HT-29 (cell line): ENCODE measurements at places on chromosomes 1 and 21. TPM values are rescaled to one million over a fixed set of nuclear protein-coding genes. Genes with fewer than 3 reads are reported as not detected.

GRCh38 chr21:21002153-21002552 lies 3.9 kb downstream of the NCAM2 start:
- no peak for DNase-seq

DNA sequence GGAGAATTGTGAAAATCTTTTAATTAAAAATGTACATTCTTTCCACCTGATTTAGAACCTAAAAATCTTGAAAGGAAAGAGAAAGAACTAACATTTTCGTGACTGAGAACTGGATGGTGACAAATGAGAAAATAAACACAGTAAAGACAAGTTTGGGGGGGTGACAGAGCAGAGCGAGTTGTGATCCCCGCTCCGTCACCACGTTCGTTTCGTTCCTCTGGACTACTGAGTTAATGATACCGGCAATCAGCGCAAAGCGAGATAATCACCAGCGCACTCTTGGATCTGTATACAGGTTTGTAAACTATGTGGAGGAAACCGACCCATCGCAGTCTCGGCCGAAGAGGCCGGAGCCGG lies 31.2 kb upstream of the CFAP126 start:
- DNase-seq: no peak

DNA sequence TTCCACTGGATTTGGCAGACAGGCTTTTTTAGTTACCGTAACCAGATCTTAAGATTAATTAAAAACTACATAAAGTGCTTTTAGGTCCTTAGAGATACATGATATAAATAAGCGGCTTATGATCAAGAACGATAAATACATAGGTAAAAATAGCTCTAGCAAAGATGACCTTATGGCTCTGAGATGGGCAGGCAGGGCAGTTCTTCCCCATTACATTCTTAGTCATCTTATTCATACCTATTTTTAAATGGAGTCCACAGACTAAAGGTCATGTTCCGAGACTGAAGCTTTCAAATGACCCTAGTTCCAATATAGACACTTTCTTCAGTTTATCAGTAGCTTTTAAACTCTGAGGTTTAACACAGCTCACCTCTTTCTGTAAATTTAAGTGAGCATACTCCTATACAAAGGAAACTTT lies 4.3 kb downstream of the MCL1 start:
- no peak for DNase-seq

DNM3 gene
- 1.0 and 1.3 TPM in 2 replicates for total RNA-seq

CALML6 gene
- total RNA-seq: 0.91 TPM in 1 of 2 replicates, not detected in the other

DNA sequence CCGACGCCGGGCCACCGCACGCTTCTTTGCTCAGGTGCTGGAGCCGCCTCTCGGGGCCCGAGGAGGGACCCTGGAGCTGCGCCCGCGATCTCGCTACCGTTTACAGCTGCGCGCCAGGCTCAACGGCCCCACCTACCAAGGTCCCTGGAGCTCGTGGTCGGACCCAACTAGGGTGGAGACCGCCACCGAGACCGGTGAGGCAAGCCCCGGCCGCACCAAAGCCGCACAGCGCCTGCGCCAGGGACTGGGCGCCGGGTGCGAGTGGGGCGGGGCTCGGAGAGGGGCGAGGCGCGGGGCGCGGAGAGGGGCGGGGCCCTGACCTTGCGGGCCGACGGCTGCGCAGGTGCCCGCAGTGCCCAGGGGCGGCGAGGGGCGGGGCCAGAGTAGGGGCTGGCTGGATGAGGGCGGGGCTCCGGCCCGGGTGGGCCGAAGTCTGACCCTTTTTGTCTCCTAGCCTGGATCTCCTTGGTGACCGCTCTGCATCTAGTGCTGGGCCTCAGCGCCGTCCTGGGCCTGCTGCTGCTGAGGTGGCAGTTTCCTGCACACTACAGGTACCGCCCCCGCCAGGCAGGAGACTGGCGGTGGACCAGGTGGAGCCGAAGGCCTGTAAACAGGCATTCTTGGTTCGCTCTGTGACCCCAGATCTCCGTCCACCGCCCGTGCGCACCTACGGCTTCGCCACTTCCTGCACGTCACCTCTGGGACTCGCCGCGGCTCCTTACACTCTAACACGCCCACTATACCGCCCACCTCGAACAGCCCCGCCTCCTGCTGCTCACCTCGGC lies 9.8 kb upstream of the CDC20 start:
- peak; percentile 95 for DNase-seq

- DNase-seq: peak; percentile 98
Observed at GRCh38 chr1:151539321-151540020, 638 bp upstream of the TUFT1 start.

DNA sequence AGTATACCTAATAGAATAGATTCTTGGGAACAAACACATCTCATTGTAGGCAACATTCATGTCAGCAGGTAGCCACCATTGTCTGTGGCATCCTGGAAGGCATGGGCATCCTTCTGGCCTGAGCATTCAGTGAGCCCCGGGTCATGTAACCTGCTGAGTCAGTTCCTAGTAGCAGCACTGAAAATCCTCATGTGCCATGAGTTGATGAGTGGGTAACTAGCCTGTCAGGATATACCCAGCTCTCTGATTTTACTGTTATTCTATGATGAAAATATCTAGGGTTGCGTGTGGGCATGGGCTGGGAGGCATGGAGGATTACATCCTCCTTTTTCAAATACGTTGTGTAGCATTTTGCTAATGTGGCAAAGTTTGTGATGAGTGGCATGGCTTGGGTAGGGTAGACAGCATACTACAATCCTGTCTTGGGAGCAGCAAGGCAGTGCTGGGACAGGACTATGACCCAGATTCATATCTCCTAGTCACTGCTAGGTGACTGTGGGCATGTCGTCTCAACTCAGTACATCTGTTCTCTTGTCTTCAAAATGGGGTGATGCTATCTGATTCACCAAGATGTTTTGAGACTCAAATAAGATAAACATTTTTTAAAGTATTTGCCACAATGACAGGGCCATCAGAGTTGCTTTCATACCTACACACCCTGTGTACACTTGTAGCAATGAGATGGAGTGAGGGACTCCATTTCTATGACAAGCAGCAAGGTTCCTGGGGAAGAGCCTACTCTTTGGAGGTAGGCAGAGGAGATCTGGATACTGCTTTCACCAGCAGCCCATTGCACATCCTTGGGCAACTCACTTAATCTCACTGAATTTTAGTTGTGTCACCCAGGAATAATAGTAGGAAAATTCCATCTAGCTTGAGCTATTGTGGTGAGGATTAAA lies 62.5 kb downstream of the CD58 start:
- DNase-seq: no peak

DNA sequence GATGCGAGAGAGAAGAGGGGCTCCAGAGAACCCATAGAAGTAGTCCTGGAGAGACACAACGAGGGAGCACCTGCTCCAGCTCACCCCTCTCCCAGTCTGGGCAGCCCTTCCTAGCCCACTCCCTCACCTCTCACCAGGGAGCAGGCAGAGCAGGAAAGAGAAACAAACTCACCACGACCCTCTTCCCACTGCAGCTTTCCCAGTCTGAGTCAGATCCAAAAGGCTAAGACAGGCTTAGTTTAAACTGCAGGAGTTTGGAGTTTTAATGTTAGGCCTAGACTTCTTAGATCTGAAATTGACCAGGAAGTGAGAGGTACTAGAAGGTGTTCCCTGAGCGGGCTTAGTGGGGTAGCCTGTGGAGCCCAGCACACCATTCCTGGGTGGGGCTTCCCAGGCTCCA lies 29.6 kb downstream of the SLC1A7 start:
- no peak for DNase-seq

DNA sequence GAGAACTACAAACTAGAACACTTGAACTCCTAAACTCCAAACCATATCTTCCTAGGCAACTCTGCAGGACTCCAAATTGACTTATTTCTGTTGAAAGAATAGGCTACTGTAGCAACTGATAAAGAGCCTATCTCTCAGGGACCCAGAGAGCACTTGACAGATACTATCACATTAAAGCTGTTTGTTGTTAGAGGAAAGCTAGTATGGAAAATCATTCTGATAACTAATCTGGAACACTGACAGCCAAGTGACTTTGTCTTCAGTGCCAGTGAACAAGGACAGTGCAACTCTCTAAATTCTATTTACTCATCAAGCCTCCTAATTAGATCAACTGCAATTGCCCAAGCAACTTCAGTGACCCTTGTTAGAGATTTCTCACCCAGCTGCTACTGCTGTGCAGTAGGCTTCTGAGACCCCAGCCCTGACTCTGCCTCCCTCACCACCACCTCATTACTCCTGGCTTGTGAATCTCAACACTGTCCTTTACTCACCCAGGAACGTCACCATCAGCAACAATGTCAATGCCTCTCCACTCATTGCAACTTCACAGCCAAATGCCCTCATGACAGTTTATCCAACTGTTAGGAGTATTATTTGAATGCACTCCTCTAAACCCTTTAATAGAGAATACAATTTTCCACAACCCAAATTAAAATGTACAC lies 7.4 kb upstream of the RGS13 start:
- DNase-seq: no peak

DNA sequence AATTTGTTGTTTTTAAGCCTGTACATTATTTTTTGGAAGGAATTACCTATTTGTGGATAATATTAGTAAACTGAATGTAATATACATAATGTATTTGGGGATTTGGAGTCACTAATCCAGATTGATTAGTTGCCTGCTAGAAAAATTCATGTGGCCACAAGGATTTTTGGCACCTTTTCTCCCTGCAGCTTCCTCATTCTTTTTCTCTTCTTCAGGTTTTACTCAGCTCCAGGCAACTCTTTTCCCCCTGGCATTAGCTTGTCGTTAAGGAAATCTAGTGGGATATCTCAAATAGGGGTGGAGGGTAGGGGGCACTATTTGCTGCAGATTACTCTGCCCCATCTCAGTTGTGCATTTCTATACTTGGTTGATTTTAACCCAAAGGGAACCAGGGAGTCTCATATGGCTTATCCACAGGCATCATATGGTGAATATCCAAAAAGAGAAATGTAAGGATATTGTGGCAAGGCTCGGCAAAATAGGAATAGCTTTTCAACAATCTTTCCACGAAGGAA lies 203.1 kb downstream of the NFIA start:
- no peak for DNase-seq

GRCh38 chr1:182143825-182144645 lies 82.5 kb upstream of the ZNF648 start:
- DNase-seq: no peak

GRCh38 chr1:6101826-6102531 lies 56.3 kb downstream of the KCNAB2 start:
- no peak for DNase-seq

DNA sequence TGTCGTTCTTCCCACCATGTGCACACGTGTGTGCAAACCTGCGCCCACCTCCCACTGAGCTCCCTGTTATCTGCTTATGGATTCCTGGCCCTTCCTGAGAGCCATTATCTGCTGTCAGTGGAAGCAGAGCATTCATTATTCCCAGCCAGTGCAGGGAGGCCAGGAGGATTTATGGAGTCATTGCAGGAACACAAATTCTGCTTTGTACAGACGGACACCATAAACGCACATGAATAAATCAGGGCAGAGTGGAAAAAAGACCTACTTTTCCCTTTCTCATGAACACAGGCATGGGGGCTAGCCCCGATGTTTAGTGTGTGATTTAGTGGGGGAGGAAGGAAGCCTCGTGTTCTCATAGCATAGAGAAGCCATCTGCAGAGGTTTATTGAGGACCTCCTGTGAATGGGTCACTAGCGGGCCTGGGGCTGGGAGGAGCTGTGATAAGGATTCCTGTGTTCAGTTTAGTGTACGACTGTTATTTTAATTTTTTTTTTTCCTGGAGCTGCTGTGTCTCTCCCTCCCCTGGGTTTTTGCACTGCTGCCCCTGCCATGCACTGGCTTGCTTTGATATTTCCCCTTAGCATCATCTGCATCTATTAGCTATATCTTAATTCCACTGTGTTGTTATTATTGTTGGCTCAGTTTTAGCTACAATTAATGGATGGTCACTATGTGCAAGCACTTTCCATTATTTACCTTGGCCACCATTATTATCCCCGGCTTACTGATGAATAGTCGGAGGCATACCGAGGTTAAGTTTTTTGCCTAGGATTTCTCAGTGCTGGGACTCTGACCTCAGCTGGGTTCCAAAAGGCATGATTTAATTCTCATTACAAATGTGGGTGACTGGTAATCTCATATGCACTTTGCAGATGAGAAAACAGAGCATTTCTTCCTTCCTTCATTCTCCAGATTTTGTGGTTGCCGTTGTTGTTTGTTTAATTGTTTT lies 33.0 kb downstream of the HUNK start:
- no peak for DNase-seq

ACTN2 gene
- total RNA-seq: not detected in 2 replicates

GRCh38 chr1:80640978-80641377 lies 1159.8 kb upstream of the ADGRL2 start:
- DNase-seq: no peak

KLF17 gene
- not detected in 2 replicates for total RNA-seq

- DNase-seq: no peak
Observed at GRCh38 chr1:1563688-1564087, 11.0 kb downstream of the SSU72 start.

SNRNP40 gene
- total RNA-seq: 221 and 257 TPM in 2 replicates

- no peak for DNase-seq
Observed at GRCh38 chr21:41761934-41762635, 4.8 kb downstream of the RIPK4 start.

PRDM16 gene
- 0.10 TPM in 1 of 2 replicates, not detected in the other for total RNA-seq

TNNT2 gene
- 0.13 and 0.46 TPM in 2 replicates for total RNA-seq

INKA2 gene
- total RNA-seq: 2.0 and 3.4 TPM in 2 replicates

- DNase-seq: no peak
Observed at GRCh38 chr1:155607708-155608107, 2.3 kb upstream of the MSTO1 start.

DNA sequence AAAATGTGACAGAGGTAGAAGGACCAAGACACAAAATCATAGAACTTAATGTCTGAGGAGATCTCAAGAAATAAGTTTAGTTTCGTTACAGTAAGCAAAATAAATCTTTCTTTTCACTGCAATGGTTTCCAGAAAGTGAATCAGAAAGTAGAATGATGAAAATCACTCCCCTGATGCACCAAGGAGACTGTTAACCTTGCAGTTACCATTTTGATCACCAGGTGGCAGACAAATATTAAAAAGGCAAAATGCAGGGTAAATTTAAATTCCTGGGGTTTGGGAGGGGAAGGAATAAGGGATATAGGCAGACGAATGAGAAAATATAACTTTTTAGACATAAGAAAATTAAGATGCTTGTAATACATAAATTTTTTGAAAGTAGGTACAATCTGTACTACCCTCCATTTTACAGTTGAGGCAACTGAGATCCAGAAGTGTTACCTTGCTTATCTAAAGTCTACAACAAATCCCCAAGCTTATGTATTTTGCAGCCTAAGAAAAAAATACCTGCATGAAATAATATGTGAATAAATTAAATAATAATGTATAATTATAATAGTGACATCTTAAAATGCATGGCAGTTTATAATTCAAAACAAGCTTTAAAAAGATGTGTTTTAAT lies 253.2 kb downstream of the CRB1 start:
- peak; percentile 57 for DNase-seq
